Activated CD4-positive, alpha-beta memory T cell treated with anti-CD3 and anti-CD28 coated beads, Interleukin-2, amount 10 ng/mL, durations not matched to agents 7 days and 5 days (primary cell): ENCODE measurements at places on chromosomes 5 and 9.
A peak's percentile ranks its signal among the peaks of the same experiment; 100 is the strongest.

GRCh38 chr5:6175172-6175854, 203.0 kb downstream of the MED10 start:
- DNase-seq = no peak

DNA sequence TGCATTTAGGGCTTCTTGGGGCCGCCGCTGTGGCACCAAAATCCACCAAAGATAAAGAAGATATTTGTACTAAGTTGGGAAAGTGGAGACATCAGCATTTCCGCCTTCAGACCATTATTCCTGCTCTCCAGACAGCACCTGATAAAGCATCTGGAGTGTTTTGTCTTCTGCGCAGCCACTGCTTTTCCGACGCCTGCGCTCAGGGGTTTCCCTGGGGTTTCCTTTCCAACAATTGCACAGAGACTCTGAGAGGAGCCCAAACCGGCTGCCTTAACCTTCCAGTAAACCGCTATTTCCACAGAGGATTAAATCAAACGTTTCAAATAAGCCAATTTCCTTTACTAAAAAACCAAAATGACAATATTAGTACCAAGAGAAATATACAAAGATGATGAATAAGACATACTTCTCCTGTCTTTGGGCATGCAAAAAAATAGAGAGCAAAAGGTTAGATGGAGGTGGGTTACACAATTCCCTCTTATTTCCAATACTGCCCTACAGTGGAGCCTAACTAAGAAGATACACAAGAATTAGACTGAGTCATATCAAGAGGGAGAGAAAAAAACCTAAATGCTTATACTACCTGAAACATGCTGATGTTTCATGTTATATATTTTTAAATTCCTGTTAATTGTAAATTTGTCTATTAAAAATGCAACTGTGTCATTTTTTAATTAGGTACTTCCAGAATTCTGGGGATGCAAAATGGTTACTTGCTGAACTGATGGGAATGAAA, 98.4 kb downstream of the MAPKAP1 start:
- DNase-seq = no peak

- DNase-seq = no peak
Observed at GRCh38 chr9:119409552-119409951, 40.3 kb upstream of the BRINP1 start.

- no peak for DNase-seq
Observed at GRCh38 chr5:123500471-123500870, 11.5 kb upstream of the CSNK1G3 start.

DNA sequence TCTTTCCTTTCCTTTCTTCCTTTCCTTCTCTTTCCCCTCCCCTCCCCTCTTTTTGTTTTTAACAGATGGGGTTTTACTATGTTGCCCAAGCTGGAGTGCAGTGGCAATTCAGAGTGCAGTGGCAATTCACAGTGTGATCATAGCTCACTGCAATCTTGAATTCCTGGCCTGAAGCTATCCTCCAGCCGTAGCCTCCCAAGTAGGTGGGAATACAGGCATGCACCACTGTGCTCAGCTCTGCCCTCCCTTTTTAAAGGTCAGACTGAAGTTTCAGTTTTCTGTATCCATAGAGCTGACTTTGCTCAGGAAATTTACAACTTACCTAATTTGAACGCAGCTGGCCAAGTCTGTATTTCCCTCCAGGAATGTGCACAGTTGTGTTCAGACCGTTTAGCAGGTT, 696 bp downstream of the CCL28 start:
- no peak for DNase-seq

DNA sequence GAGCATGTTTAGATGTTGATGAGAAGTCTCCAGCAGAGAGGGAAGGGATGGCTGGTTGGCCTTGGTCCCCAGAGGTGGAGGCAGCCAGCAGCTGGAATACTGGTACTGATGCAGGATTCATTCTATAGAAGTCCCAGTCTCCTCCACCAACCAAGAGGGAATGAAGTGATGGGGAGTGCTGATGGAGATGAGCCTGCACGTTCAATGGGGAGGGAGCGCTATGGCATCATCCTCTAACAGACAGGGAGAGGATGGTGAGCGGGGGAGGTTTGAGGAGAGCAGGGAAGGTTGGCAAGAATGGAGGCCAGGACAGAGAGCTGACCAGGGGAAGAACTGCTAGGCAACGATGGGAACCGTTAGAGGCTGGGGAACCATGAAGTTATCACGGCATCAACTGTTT, 159.8 kb upstream of the MVB12B start:
- peak; percentile 1 for DNase-seq

DNA sequence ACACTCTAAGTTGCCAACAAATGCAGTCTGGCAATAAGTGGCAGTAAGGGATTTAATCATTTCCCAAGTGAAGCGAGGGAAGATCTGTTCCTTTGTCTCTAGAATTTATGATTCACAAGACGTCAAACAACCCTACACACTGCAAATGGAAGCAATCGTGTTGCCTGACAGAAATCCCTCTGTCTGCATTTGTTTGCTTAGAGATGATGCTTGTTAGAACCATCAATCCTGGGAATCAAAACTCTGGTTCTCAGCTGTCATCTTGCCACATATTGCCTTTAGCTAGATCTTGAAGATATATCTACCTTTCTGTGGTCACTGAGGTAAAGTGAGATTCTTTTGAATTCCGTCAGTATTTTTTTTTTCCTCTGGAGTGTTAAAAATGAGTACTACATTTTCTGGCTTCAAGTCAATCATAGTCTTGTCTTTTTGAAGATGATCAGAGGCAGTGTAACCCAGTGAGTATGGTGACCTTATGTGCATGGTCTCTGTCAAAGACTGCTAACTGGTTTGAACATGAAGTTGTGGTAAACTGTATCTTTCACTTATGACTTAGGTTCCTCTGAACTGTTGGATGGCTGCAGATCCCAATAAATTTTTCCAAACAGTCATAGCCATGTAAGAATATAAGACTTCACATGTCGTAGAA, 106.4 kb upstream of the STARD4 start:
- DNase-seq = no peak

DNA sequence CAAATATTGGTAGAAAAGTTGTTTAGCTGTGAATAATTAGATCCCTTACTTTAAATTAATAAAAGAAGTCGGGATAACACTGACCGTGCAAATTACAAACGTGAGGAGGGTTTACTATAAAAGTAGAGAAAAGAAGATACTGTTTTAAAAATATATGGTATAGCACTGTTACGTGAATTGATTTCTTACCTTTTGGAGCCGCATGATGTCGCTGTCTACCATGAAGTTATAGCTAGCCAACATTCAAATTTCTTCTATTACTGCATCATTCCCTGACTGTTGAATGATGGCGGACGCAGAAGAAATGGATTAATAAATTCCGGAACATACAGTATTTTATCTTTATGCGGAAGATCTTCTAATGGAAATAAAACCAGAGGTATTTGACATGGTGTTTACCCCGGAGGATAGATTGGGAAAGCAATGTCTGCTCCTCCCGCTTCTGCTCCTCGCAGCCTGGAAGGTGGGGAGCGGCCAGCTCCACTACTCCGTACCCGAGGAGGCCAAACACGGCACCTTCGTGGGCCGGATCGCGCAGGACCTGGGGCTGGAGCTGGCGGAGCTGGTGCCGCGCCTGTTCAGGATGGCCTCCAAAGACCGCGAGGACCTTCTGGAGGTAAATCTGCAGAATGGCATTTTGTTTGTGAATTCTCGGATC, at the start of gene PCDHA6:
Gene PCDHA6, plus strand, starts transcription at position 257 of the 658 bp plus-strand sequence. Its CDS starts 132 bp downstream, at position 389.
- no peak for DNase-seq

- peak; percentile 72 for DNase-seq
Observed at GRCh38 chr5:332843-333242, 11.3 kb downstream of the AHRR start.

- no peak for DNase-seq
Observed at GRCh38 chr5:60701321-60701968, 1.5 kb upstream of the DEPDC1B start.

DNA sequence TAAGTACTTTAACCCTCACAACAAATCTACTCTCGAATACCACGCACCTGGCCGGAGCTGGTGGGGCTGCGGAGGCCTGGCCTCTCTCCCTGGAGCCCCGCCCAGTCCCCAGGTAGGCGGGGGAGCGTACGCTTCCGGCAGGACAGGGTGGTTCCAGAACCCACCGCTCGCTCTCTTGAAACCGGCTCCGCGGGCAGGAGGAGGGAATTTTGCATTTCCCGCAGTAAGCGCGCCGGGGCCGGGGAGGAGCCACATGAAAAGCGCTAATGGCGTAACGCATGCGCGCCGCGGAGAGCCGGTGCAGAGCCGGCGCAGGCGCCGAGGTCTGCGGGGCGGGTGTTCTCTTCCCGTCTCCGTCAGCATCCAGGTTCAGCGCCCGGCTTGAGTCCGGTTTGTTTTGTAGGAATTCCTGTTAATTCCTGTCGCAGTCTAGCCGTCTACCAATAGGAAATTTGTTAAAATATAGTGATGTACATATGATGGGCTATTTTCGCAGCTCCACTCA, 20.8 kb downstream of the CAVIN4 start:
- DNase-seq = peak; percentile 77

- DNase-seq = no peak
Observed at GRCh38 chr9:4503103-4503502, 12.8 kb downstream of the SLC1A1 start.

- DNase-seq = no peak
Observed at GRCh38 chr9:2634153-2634552, 12.6 kb downstream of the VLDLR start.

- DNase-seq = no peak
Observed at GRCh38 chr5:111649516-111649915, 107.5 kb downstream of the NREP start.

DNA sequence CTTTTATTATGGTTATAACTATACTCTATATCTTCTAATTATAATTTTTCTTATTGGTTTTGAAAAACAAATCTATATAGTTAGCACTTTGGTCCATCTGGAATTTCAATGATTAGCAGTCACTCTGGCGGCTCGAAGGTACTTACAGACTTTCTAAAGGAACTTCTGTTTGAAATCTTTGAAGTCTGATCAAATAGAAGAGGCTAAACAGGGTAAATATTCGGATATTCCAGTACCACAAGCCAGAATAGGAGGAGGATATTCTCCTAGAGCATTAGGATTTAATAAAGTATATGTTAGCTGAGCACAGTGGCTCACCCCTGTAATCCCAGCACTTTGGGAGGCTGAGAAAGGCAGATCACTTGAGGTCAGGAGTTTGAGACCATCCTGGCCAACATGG, 38.7 kb upstream of the HSD17B3 start:
- no peak for DNase-seq

DNA sequence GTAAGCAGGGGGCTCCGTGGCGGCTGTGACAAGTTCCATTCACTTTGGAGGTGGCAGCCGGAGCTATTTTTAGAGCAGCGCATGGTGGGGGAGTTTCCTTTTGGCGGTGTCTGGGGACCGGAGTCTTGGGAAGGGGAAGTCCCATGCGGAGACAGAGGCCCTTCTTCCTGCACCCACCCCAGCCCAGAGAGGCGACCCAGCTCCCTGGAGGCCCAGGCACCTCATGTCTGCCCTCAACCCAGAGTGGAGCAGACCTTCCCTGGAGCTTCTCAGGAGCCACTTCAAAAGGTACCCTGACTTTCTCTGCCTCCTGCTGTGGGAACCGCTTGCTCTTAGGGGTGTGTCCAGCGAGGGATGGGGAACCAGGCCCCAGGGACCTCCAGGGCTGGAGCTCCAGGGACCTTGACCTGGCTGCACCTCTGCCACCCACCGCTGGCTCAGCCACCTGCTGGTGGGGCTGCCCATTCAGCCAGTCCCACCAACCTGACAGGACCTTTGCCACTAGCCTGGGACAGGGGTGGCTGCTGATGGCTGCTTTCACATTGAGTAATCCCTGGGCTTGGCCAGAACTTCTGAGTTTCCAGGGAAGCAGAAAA, 34.1 kb downstream of the NEK6 start:
- peak; percentile 39 for DNase-seq

DNA sequence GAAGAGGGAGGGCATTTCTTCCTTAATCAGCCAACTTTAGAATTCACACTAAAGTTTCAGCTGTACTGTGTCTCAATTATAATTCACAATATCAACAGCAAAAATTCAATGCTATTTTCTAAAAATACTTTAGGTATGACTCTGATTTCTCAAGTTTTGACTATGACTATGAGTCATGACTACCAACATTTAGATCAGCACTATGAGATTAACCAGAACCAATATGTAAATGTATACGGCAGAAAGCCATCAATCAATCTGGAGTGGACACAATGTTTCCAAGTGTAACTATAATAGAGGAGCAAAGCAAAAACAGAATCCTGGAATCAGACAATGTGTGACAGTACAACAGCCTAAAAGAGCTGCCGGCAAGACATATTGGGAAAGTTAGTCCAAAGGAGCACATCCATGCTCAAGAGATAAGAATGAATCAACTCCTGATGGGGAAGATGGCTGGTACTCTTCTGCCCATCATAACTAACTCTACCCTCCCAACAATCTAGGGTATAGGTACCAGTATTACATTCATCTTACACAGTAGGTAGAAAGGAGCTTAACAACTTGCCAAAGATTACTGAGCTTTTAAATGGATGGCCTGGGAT, 294.4 kb downstream of the SEMA5A start:
- DNase-seq = no peak

DNA sequence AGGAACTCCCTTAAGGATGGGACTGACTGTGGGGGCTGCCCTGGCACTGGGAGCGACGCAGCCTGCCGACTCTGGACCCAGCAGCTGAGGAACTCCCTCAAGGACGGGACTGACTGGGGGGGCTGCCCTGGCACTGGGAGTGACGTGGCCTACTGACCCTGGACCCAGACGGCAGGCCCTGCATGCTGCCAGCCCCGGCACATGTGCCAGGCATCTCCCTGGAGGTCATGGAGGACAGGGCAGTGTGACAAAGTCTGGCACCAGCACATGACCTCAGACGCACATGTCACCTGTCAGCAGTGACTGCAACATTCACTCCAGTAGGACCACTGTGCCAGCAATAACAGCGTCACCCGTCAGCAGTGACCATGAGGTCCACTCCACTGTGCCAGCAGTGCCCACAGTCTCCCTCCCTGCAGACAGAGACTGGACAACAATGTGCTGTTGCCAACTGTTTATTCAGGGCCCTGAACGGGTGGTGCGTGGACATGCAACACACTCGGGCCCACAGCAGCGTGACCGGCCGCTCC, 4.5 kb downstream of the FBXW5 start:
- no peak for DNase-seq
